Tongue (tissue), 3 donors: ENCODE measurements at places on chromosomes 7 and 10. TPM values are rescaled to one million over a fixed set of nuclear protein-coding genes. Genes with fewer than 3 reads are reported as not detected.
A peak's percentile ranks its signal among the peaks of the same experiment; 100 is the strongest.

ACTR3C gene
- total RNA-seq: 12.1 TPM

HYAL4 gene
- total RNA-seq: not detected

DNA sequence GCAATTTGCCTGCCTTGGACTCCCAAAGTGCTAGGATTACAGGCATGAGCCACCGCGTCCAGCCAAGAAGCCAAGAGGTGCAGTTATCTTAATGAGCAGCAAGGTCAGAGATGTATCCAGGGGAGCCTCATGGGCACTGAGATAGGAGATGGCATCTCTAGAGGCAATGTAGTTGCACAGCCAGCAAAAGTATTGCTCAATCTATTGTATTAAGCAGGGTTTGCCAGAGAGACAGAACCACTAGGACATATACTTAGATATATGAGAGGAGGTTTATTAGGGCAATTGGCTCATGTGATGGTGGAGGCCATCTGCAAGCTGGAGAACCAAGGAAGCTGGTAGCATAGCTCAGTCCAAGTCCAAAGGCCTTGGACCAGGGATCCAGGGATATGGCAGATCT, 16.3 kb upstream of the VPS26A start:
- no peak for DNase-seq

- DNase-seq: no peak
Observed at GRCh38 chr10:93461109-93461806, 20.9 kb downstream of the MYOF start.

DNA sequence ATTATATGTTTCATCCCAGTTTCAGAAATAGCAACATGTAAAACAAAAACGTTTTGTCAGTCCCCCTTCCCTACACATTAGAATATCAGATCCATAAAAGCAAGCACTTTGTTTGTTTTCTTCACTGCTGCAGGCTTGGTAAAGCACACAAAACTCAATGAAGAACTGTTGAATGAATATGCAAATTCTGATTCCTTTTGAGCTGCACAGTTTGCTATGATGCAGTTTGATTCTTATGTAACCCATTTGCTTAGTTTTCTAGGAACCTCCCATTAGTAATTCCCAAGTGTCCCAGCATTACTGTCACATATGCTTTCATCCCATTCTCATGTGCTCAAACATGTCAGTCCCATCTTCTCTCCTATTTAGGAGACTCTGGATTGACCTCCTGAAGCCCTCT, 26.1 kb upstream of the CHCHD3 start:
- no peak for DNase-seq

GRCh38 chr10:130567436-130567835, 431.2 kb downstream of the GLRX3 start:
- no peak for DNase-seq

GRCh38 chr10:2700626-2701305, 366.6 kb upstream of the PFKP start:
- DNase-seq: no peak

- DNase-seq: peak; percentile 73
Observed at GRCh38 chr7:20141666-20142065, 75.5 kb downstream of the MACC1 start.

GRCh38 chr10:75449382-75450074, 18.1 kb downstream of the LRMDA start:
- peak; percentile 45 for DNase-seq

GRCh38 chr10:4246881-4247358, 461.9 kb upstream of the KLF6 start:
- DNase-seq: no peak

- no peak for DNase-seq
Observed at GRCh38 chr7:141235656-141236055, 161.8 kb downstream of the TMEM178B start.

DNA sequence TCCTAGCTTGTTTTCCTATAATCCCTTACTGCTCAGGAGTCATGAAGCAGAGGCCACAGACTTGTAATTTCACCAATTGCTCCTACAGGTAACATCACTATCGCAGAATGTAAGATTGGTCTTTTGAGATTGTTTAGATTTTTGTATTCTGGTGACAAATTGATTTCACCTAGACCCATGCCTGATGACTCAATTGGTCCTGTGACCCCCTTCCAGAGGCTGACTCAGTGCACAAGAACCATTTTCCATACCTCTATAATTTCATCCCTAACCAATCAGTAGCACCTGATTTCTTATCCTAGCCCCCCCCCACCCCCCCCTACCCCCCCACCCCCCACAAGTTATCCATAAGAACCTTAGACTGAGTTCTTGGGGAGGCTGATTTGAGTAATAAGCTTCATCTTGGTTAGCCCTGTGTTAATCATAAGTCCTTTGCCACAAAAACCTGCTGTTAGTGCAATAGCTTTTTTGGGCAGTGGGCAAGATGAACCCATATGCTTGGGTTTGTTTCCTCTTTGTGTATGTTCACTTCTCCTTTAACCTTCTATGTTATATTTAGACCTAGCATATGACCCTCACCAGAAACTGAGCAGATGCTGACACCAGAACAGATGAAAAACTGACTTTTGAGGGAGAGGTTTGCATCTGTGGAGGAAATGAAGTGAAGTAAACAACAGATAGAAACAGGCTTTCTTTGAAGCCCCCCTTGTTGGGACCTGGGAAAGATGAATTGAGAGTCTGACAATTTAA, 187.1 kb downstream of the KIF20B start:
- peak; percentile 6 for DNase-seq

SLIT1 gene
- 0.72 TPM for total RNA-seq
